ENCODE measurements at places on chromosomes 7 and 10.
A peak's percentile ranks its signal among the peaks of the same experiment; 100 is the strongest.

GRCh38 chr10:7945469-7946187 lies 108.9 kb upstream of the GATA3 start:
- no peak for DNase-seq

GRCh38 chr7:25496476-25497368 lies 268.4 kb upstream of the NPVF start:
- DNase-seq: no peak

DNA sequence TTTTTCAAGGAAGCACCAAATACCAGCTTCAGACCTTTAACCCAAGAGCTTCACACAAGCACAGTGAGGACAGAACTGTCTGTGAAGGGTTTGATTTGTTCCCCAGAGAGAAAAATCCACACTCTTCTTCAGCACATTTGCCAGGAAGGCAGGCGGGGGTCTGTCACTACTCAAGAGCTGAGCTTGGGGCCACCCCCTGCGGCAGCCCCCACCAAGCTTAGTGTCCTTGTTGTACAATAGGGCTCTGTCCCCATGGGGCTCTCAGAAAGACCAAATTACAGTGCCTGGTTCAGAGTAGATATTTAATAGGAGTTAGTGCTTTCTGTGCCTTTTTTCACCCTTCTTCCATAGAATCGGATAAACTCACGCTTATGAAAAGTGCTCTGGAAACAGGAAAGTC lies 12.4 kb downstream of the ECHDC3 start:
- no peak for DNase-seq

GRCh38 chr7:116213361-116214130 lies 3.2 kb downstream of the TES start:
- no peak for DNase-seq

- peak; percentile 97 for DNase-seq
Observed at GRCh38 chr10:46530249-46531186, 25.9 kb downstream of the GPRIN2 start.

DNA sequence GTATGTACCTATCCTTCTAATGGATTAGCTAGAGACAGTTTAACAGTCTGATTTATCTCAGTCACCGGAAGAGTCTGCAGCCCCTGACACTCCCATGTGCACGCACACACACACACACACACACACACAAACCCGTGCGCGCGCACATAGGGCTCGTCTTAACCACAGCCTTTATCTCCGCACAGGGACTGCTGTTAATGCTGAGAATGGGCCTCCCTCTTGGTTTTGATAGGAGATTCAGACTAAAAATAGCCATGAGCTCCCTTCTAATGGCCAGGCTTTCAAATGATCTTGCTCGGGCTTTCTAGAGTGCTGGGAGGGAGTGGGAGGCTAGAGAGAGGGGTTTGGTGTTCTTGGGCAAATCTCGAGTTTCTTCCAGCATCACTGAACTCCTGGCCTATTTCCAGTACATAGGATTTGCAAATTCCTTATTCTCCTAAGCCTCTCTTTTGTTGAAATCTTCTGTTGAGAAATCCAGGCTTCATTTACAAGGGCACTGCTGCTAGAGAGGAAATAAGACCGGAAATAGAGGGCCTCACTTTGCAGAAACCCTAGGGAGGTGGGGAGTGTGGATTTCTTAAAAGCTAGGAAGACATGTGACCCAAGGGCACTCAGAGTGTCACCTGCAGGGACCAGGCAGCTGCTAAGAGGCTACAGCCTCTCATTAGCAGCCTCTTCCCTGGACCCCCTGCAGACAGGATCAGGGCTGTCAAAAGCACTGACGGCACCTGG lies 2.4 kb downstream of the TMEM72 start:
- DNase-seq: no peak

GRCh38 chr7:43461349-43462024 lies 121.4 kb upstream of the STK17A start:
- DNase-seq: no peak

DNA sequence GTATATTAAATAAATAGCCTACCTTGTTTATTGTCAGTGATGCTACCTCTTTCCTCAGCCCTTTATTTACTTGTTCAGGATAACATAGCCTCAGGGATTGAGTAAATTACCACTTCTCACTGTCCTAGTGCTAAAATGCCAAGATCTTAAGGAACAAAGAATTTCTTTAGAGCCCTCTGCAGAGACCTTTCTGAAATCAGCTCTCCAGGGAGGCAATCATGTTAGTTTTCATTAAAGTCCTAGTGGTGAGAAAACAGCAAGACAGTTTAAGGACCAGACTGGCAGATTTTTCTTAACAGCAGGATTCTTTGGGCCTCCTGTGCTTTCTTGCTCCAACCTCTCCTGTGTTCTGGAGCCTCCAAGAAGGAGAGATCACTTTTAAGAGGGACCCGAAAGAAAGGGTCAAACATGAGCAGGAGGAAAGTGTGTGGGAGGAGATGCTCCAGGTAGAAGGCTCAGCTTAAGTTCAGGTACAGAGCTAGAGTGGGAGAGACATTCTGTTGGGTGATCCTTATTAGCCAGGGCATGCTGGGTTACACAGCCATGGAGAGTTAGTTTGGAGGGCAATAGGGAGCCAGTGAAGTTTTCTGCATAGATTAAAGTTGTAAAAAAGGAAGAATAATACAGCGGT lies 1.2 kb upstream of the PLCE1 start:
- DNase-seq: no peak

- no peak for DNase-seq
Observed at GRCh38 chr10:1255600-1256431, 199.6 kb downstream of the WDR37 start.

- DNase-seq: no peak
Observed at GRCh38 chr10:15462253-15462897, 91.3 kb upstream of the FAM171A1 start.

DNA sequence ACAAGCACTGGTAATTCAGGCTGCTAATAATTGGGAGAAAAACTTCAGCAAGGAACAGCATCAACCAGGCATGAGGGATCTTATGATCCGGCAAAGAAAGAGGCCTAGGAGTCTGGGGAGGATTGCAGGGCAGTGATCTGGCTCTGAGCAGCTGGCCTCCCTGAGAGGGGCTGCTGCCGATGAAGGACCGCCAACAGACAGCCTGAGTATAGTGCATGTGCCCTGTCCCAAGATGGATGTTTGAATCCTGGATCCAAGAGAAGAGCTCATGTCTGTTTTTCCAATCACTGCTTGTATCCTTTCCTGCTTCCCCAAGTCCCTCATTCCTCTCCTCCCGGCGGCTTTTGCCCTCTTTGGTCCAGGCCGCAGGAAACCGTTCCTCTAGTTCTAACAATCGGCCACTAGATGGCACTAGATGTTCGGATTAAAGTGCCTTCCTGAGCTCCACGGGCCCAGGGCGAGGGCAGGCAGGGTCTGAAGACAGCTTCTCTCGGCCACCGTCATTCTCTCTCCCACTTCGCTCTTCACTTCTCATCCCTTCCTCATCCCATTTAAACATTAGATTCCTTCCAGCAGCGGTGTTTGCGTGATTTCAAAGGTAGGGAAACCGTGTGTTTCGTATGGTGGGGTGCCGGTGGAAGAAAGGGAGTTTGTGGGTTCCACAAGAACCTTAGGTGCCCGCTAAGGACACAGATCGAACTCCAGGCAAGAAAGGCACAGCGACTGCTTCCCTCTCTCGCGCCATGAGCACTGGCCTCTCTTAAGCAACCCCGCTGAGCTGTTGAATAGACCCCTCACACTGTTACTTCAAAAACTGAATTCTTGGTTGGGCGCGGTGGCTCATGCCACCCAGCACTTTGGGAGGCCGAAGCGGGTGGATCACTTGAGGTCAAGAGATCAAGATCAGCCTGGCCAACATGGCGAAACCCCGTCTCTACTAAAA lies 82.4 kb downstream of the ADCYAP1R1 start:
- DNase-seq: no peak

DNA sequence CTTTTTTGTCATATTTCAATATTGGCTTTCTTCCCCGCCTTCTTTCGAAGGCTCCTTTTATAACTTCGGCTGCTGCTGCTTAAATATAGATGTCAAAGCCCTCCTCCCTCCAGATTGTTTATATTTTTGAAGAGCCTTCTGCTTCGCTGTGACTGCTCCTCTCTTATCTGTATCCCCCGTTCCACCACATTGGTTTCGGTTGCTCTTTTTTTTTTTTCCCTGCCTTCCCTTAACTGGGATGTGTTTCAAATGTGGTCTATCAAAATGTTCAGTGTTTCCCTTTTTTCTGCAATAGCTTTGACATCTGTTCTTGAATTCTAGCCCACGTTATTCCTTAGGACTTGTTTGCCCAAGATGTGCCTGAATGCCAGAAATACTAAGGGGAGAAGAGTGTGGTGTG lies 96.4 kb downstream of the CUX1 start:
- DNase-seq: no peak

DNA sequence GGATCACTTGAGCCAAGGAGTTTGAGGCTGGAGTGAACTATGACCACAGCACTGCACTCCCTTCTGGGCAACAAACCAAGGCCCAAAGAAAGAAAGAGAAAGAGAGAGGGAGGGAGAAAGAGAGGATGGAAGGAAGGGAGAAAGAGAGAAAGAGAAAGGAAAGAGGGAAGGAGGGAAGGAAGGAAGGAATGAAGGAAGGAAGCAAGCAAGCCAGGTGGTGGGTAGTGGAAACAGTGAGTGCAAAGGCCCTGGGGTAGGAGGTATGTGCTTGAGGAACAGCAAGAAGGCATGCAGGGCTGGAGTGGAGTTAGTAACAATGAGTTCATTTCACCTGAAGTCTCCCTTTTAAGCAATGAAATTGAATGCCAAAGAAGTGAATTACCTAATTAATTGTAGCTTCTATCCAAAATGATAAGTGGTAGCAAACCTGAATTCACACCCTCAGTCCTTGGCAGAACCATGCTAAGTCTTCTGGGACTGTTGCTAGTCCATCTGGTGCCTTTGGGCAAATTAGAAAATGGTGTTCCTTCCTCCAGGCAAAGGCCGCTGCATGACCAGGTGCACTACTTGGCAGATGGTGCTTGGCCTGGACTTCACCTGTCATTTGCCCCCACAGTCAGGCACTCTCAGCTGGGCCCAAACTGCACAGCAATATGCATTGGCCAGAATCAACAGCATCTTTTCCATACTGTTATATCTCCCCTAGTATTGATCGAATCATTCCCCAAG lies 67.4 kb upstream of the MPP7 start:
- no peak for DNase-seq

GRCh38 chr7:139999516-139999915 lies 63.2 kb downstream of the PARP12 start:
- no peak for DNase-seq

DNA sequence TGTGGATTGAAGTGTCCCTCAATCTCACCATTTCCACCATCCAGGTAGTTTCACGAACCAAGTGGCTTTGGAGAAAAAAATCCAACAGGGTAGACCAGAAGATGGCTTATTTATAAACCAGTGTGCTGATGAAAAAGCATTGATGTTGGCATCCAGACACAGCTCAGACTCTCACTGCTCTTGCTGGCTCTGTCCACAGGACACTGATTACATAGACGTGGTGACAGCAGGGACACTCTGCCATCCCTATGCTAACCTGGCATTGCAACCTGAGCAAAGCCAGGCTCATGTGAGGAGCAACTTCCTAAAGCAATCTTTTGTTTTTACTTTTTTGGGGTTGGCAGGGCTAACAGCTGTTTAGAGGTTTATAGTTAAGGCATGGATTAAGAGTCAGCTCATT lies 130.6 kb upstream of the SVIL start:
- DNase-seq: no peak

DNA sequence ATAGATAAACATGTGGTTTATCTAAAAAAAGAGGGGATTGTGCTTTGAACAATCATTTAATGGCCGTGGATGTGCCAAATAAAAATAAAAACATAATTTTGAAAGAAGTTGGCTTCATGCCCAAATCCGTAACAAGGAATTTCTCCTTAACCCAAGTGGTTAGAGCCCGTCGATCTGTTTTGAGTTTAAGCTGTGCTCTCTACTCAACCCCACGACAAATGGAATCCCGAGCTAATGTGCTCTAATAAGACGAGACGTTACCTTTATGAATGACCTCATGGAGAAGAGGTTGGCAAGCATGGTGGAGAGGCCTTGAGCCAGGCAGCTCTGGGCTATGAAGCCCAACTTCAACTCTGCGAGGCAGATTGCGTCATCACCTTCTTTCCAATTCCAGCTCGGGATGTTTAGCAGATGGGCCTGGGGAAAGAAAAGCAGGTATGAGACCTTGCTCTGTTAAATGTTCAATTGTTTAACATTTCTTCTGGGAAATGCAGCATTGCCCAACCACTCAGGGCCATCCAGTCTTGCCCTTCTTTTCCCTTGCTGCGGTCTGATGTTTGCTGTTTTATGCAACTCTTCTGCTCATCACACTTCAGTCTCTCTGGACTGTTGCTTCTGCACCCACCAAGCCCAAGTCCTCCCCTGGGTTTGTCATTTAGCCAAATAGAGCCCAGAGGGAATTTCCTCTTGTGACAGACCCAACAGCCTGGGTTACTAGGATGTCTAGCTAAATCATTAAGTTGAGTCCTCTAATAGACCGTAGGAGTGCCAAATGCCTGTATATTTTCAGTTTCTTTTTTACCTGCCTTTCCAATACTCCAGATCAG lies 564.6 kb downstream of the KCNMA1 start:
- DNase-seq: no peak

DNA sequence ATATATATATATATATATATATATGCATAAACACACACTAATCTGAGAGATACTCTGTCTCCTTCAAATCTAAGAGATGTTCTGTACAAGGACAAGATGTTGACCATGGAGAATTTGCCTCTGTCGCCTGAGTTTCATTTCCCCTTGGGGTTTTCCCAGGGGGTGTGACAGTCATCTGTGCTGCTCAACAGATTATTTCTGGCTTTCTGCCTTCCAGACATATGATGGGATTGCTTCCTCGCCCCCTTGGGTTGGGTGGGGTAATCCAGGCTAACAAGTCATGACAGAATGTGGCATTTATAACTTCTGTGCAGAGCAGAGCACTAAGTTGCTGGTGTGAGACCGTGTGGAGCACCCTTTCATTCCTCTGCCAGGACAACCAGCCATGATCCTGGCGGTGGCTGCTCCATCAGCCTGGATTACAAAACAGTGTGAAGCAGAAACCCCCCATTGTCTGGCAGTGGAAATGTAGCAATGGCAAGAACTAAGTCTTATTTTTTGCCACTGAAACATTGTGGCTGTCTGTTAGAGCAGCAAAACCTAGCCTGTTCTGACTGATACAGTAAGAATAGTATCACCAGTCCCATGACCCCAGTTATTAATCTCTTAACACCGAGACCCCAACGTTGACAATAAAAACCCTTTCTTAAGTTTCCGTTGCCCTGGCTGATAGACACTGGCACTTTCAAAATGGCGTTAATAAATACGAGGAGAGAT lies 13.7 kb upstream of the USP6NL start:
- DNase-seq: no peak

GRCh38 chr10:20616918-20617810 lies 279.9 kb downstream of the NEBL start:
- DNase-seq: no peak

- DNase-seq: no peak
Observed at GRCh38 chr7:143979998-143980397, 20.1 kb upstream of the OR6B1 start.

- no peak for DNase-seq
Observed at GRCh38 chr7:131145026-131145425, 182.7 kb upstream of the MKLN1 start.

GRCh38 chr10:101145750-101146391 lies 14.8 kb downstream of the TLX1 start:
- DNase-seq: no peak
